OCI-M1 (cell line): ENCODE measurements at places on chromosomes 11 and 22.

- no peak for DNase-seq
Measured at GRCh38 chr22:27975381-27976013, 56.4 kb upstream of the PITPNB start.

- DNase-seq: no peak
Measured at GRCh38 chr11:65862191-65862735, 2.0 kb downstream of the MUS81 start.

DNA sequence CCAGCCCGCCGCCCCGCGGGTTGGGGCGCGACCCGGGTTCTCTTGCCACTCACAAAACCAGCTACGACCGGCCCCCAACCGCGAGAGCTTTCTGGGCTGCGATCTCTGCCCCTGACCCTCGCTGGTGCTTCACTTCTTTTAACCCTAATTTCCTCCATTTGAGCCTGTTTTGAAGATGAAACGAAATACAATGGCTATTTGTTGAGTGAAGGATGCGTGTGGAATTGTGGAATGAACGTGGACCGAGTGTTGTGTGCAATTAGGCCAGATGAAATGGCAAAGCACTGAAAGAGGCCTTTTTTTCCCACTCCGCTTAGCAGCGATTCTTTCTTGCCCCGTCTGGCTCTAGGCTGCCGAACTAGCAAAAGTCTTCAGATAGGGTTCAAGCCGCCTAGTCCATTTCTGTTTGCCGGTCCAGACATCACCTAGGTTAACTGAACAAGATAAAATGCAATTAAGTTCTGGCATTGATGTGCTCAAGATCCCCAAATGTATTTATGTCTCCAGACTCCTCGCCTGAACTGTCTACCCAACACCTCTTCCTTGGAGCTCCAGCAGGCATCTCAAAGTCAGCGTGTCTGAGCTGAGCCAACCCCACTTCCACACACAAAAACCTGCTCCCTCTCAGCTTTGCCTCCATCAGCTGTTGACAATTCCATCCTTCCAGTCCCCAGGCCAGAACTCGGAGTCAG is 471 bp upstream of the TMEM184B start:
- DNase-seq: no peak

GRCh38 chr11:87926250-87926970 is 248.8 kb downstream of the RAB38 start:
- peak; percentile 73 for DNase-seq

DNA sequence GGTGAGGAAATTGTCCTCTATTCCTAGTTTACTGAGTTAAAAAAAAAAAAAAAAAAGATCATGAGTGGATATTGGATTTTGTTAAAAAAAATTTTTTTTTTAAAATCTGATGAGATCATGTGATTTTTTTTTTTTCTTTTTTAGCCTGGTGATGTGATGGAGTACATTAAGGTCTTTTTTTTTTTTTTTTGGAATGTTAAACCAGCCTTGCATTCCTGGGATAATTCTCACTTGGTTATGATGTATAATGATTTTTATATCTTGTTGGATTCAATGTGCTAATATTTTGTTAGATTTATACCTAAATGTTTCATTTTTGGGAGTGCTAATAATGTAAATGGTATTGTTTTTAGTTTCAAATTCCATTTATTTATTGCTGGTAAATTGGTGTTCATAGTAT is 43.3 kb downstream of the DDX10 start:
- DNase-seq: peak; percentile 25
